ENCODE measurements at places on chromosomes 7 and 10. TPM values are rescaled to one million over a fixed set of nuclear protein-coding genes. Genes with fewer than 3 reads are reported as not detected.

Gene ERVW-1
- not detected for total RNA-seq

Gene SLC18A3
- total RNA-seq, result not detected

Gene FOXP2
- total RNA-seq, result not detected

Gene CCL24
- total RNA-seq, result not detected

Gene SH2D4B
- total RNA-seq, result not detected

Gene KLHL7
- total RNA-seq, result 24.3 TPM

Gene BICC1
- not detected for total RNA-seq

Gene TFEC
- not detected for total RNA-seq

Gene TFR2
- 8.7 TPM for total RNA-seq

Gene GBX1
- not detected for total RNA-seq

Gene STOX1
- total RNA-seq, result 0.29 TPM

Gene TEX36
- total RNA-seq, result not detected

Gene UNCX
- not detected for total RNA-seq

Gene LIPK
- total RNA-seq, result not detected

Gene SFMBT2
- 15.4 TPM for total RNA-seq

Gene RHEB
- 62.0 TPM for total RNA-seq

Gene BLOC1S2
- total RNA-seq, result 51.5 TPM

Gene NPTX2
- total RNA-seq, result not detected

Gene HOGA1
- total RNA-seq, result not detected

Gene SGCE
- total RNA-seq, result 0.92 TPM

Gene CYP26C1
- total RNA-seq, result not detected

Gene CHRM2
- not detected for total RNA-seq

Gene IFIT1
- total RNA-seq, result 5.5 TPM

Gene UCMA
- not detected for total RNA-seq

Gene RNF133
- total RNA-seq, result not detected

Gene PPP1R17
- not detected for total RNA-seq

Gene UNC5B
- 0.02 TPM for total RNA-seq

Gene CALHM3
- total RNA-seq, result not detected

Gene OR9A2
- not detected for total RNA-seq

Gene ADAM22
- 2.2 TPM for total RNA-seq

Gene HOXA5
- total RNA-seq, result not detected

Gene MOGAT3
- not detected for total RNA-seq

Gene ELN
- total RNA-seq, result not detected

Gene NIPSNAP2
- 57.4 TPM for total RNA-seq

Gene C10orf53
- not detected for total RNA-seq

Gene TMEM213
- total RNA-seq, result 0.19 TPM

Gene MKRN1
- total RNA-seq, result 106 TPM

Gene FGL2
- 0.55 TPM for total RNA-seq

Gene RAPGEF5
- 0.27 TPM for total RNA-seq

Gene LIPM
- total RNA-seq, result not detected

Gene HABP2
- total RNA-seq, result not detected

Gene NUTM2D
- total RNA-seq, result 0.62 TPM

Gene NUDT5
- total RNA-seq, result 115 TPM

Gene AMPH
- total RNA-seq, result not detected

Gene NT5C3A
- 38.5 TPM for total RNA-seq

Gene ACBD7
- total RNA-seq, result 1.7 TPM

Gene KCNH2
- 0.45 TPM for total RNA-seq

Gene CCT6A
- 230 TPM for total RNA-seq

Gene LBX1
- total RNA-seq, result not detected

Gene CRYGN
- not detected for total RNA-seq
